ENCODE measurements at places on chromosomes 13 and 19.

DNA sequence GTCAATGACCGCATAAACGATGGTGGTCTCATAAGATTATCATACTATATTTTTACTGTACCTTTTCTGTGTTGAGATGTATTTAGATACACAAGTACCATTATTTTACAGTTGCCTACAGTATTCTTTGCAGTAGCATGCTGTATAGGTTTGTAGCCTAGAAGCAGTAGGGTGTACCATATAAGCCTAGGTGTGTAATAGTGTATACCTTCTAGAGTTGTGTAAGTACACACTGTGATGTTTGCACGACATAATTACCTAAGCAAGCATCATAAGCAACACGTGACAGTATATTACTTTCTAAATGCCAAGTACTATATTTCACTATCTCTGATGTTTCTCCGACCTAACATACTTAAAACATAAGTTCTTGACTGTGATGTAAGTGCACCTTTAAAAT lies 2.7 kb downstream of the LPAR6 start:
- DNase-seq: no peak

- DNase-seq: no peak
Observed at GRCh38 chr19:2952953-2953481, 8.2 kb upstream of the ZNF77 start.

- no peak for DNase-seq
Observed at GRCh38 chr13:76692346-76692745, 193.9 kb downstream of the KCTD12 start.

DNA sequence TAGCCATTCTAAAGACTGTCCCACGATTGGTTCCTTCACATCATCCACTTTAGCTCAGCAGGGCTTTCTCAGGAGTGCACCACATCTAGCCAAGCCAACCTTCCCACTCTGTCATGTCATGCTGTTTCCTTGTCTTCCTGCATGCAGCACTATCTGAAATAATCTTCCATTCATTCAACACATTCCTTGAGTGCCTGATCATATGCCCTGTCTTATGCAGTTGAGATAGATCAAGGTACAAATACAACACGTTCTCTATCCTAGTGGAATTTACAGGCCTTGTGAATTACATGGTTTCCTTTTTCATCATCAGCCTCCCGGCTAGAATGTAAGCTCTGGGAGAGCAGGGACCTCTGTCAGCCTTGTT lies 6.8 kb upstream of the MRPS31 start:
- DNase-seq: no peak

- DNase-seq: no peak
Observed at GRCh38 chr13:100529666-100530377, 58.8 kb downstream of the GGACT start.

GRCh38 chr19:56125806-56126590 lies 4.9 kb upstream of the ZNF787 start:
- no peak for DNase-seq

- no peak for DNase-seq
Observed at GRCh38 chr13:113669755-113670341, 2.8 kb downstream of the GRK1 start.

DNA sequence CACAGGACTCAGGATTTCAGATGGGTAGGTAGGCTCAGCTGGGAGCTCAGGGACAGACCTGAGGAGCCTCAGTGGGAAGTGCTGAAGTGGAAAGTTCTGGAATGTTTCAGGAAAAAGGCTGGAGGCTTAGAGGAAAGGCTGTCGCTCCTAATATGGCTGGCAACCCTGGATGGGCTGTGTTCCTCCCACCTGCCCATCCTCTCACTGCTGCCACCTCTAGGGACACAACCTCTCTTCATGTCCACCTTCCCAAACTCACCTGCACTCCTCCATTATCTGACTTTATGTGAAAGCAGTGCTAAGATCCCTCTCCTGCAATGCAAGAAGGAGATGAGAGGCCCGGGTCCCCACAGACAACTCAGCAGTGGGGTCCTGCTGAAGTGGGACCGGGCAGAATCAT lies 5.8 kb upstream of the CEACAM21 start:
- no peak for DNase-seq

- DNase-seq: no peak
Observed at GRCh38 chr13:75055296-75055695, 426.7 kb downstream of the TBC1D4 start.

- no peak for DNase-seq
Observed at GRCh38 chr13:99859178-99860177, 112.1 kb downstream of the ZIC5 start.

DNA sequence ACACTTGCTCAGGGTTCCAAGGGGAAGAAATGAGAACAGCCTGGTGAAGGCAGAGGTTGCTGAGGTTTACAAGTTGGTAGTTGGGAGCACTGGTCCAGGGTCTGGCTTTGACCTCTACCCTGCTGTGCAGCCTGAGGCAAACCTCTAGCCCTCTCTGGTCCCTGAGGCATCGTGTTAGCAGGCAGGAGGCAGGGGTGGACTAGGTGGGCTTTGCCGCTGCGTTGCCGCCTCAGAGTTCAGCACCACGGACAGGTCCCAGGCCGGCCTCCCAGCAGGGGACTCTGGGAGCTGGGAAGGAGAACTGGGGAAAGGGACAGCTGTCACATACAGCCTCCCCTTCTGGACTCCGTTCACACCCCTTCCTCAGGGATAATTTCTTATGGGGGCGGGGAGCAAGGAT lies 3.1 kb downstream of the NCAN start:
- no peak for DNase-seq

GRCh38 chr19:18424122-18424889 lies 5.1 kb downstream of the SSBP4 start:
- DNase-seq: no peak

DNA sequence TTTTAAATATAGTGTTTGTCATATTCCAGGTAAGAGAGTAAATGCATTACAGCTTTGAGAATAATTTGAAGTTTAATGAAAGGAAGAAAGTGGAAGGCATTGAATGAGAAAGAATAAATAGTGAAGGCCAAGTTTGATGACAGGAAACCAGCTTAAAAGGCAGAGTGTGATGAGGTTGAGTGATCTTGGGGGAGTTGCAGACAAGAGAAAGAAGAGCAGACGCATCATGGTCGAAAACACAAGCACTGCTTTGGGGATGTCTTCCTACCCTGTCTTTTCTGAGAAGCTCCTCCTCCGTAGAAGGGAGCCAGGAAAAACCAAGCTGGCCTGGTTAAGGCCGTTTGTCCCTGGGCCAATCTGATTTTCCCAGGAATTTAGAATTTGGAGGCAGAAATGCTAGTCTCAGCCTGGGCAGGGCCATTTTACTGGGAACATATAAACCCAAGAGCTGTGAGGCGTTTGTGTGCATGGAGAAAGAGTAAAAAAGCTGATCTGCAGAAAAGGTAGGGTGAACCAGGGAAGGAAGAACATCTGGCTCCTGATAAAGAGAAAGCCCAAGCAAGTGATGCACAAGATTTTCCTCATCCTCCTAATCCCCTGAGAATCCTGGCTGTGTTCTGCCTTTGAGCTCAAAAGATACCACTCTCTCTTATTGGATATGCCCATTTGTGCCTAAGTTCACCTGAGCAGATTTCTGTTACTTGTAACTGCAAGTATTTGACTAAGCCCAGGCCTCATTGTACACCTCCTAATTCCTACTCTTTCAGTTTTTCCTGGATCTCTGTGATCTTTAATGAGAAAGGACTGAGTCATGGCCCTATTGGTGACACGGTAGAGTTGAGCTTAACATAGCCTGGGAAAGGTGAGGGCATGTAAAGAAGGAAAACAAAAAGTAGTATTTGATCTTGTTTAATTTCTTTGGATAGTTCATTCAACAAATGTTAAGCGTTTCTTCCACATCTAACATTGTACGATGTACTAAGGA lies 80.0 kb downstream of the WDFY2 start:
- DNase-seq: no peak

GRCh38 chr13:20404488-20405222 lies 121.0 kb downstream of the CRYL1 start:
- no peak for DNase-seq

GRCh38 chr13:110346661-110347067 lies 39.6 kb downstream of the COL4A2 start:
- no peak for DNase-seq

- DNase-seq: no peak
Observed at GRCh38 chr19:49309087-49309486, 15.9 kb downstream of the SLC6A16 start.

GRCh38 chr13:28297341-28297740 lies 159.0 kb downstream of the PAN3 start:
- DNase-seq: no peak

DNA sequence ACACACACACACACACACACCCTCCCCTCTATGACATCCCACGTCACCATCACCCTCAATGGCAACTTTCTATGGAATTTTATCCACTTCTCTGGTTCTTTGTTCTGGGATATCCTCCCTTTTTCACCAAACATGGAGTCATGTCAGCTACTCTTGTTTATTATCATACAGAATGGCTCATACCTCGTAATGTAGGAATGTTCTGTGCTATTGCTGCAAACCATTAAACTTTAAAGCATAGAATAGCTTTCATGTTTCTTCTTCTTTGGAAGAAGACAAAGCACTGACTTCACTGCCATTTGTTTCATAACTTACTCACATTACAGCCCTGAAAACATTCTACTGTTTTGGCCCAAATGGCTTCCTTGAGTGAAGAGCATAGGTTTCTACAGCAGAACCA lies 163.4 kb downstream of the FOXO1 start:
- DNase-seq: no peak

GRCh38 chr19:53471916-53472315 lies 4.4 kb downstream of the ZNF813 start:
- DNase-seq: no peak

GRCh38 chr13:108677806-108678205 lies 48.4 kb downstream of the MYO16 start:
- DNase-seq: no peak

DNA sequence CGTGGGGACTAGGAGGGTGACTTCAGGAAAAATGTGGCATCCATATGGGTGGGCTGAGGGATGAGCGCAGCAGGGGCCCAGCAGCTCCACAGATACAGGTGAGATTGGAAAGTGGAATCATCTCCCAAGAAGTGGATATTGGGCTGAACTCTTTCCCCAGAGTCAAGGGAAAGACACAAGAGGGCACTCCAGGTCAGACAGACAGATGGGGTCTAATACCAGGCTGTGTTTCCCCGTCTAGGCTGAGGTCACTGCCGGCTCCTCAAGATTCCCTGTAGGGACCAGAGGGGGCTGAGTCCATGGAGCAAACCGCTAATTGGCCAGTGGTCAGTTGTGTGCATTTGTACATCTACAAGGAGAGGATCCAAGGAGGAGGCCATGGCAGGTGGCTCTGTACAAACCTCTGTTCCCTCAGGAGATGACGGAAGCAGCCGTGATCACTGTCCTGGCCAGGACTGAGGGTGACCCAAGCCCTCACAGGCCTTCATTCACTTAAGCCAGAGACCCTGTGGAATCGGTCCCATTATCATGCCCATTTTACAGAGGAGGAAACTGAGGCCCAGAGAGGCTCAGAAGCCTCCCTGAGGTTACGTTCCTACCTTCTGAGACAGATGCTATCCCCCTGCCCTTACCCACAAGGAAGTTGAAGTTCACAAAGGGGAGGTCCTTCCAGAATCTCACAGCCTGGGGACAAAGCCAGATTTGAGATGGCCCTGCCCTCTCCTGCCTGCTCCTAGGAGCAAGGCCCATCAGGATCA lies 14.9 kb upstream of the IGLON5 start:
- DNase-seq: no peak

DNA sequence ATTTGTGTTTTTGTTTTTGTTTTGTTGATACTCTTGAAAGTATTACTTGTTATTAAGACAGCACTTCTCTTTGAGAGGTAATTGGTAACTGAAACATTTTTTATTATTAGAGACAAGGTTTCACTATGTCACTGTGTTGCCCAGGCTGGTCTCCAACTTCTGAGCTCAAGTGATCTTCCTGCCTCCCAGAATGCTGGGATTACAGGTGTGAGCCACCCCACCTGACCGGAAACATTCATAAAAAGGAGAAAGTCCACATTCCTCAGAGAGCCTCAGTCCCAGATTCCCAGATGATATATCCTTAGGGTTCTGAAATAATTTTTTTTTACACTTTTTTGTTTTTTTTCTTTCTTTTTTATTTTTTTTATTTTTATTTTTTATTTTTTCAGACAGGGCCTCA lies 2.7 kb downstream of the CARM1 start:
- DNase-seq: no peak

- no peak for DNase-seq
Observed at GRCh38 chr13:39531646-39532045, 71.3 kb downstream of the LHFPL6 start.

- peak; percentile 12 for DNase-seq
Observed at GRCh38 chr13:45950386-45951000, 98.9 kb upstream of the SIAH3 start.
